ENCODE measurements at places on chromosomes 3 and 15. TPM values are rescaled to one million over a fixed set of nuclear protein-coding genes. Genes with fewer than 3 reads are reported as not detected.

GRCh38 chr3:94063496-94064119, 747 bp downstream of the NSUN3 start:
- H3K4me1 ChIP-seq: peaks cover 4% of the 10 kb centered on the region
- peak overlapping the region; percentile 47 for H3K4me3 ChIP-seq
- H3K27me3 ChIP-seq: no peaks in the 10 kb centered on the region

The CCDC39 gene
- not detected for total RNA-seq

GRCh38 chr15:88688394-88688933, 49.6 kb downstream of the ISG20 start:
- H3K4me1 ChIP-seq: no peaks in the 10 kb centered on the region
- H3K27ac ChIP-seq: no peak overlapping the region
- no peak for DNase-seq
- H3K4me3 ChIP-seq: no peak overlapping the region
- no peaks in the 10 kb centered on the region for H3K27me3 ChIP-seq

DNA sequence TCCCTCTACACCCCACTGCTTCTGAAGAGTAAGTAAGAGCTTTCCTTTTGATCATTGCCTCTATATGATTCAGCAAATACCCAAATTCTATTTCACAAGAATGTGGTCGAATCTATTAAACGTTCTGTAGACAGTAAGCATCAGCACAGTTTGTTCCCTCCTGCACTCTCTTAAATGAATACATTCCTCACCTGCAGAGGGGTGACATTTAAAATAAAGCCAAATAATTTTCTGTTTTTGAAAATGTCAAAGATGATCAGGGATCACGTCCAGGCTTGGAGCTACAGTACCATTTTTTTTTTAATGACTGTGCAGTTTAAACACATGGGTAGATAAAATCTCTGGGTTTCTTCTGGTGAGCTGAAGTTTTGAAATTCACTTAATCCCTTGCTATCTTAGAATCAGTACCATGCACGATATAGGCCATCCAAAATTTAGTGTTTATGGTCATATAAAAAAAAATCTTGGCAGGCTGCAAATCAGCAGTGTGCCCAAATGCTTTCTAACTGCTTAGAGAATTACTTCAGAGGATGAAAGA, 12.8 kb downstream of the PYDC2 start:
- DNase-seq: no peak
- no peak overlapping the region for H3K4me3 ChIP-seq
- peaks cover 10% of the 10 kb centered on the region for H3K4me1 ChIP-seq
- H3K36me3 ChIP-seq: no peaks in the 10 kb centered on the region
- no peaks in the 10 kb centered on the region for H3K27me3 ChIP-seq

The SI gene
- total RNA-seq: 1.7 TPM

DNA sequence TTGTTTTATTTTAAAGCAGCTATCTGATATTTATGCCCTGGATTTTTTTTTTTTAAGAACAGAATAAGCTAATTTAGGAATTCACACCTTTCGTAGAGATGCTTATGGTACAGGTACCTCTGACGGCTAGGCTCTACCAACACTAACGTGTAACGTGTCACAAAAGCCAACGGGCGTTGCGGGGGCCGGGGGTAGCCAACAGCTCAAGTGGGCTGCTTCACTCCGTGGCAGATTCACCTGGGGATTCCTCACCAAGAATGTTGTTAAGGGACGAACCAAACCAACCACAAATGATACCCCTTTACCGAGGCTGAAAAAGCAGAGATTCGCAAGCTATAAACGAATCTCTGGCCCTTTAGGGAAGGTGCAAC, 1.0 kb downstream of the TMCC1 start:
- H3K27me3 ChIP-seq: no peaks in the 10 kb centered on the region
- H3K27ac ChIP-seq: peak overlapping the region; percentile 88
- peak overlapping the region; percentile 97 for H3K4me3 ChIP-seq
- DNase-seq: no peak

The RUVBL1 gene
- total RNA-seq: 53.3 TPM

Measured in Caco-2 (cell line).